ENCODE measurements at places on chromosomes 11 and 22.
A peak's percentile ranks its signal among the peaks of the same experiment; 100 is the strongest.

- DNase-seq: no peak
These were observed 181.8 kb downstream of the NAV2 start for GRCh38 chr11:19894404-19894803.

- DNase-seq: no peak
These were observed 1.7 kb upstream of the OR9G4 start for GRCh38 chr11:56750190-56750589.

GRCh38 chr11:130762638-130763037 lies 153.6 kb downstream of the SNX19 start:
- DNase-seq: no peak

GRCh38 chr11:66421492-66422205 lies 814 bp downstream of the NPAS4 start:
- DNase-seq: peak; percentile 98

DNA sequence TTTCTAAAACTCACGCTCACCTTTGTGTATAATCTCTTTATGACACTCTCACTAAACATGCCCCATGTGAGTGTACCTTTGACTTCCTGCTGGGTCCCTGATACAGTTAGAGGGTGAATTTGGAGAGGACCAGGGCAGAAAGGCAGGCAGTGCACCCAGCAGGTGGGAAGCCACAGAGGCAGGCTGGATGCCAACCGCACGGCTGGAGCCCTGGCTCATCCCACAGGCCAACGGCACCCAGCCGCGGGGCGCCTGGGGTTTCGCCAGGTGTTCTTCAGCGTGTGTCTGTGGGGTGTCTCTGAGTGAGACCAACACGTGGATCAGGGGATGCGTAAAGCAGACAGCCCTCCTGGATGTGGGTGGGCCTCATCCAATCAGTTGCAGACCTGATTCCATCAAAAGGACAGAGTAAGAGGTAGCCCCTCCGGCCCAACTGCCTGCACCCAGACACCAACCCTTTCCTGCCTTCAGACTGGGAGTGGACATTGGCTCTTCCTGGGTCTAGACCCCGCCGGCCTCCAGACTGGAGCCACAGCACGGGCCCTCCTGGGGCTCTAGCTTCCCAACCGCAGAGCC lies 51.6 kb downstream of the DHCR7 start:
- DNase-seq: no peak

DNA sequence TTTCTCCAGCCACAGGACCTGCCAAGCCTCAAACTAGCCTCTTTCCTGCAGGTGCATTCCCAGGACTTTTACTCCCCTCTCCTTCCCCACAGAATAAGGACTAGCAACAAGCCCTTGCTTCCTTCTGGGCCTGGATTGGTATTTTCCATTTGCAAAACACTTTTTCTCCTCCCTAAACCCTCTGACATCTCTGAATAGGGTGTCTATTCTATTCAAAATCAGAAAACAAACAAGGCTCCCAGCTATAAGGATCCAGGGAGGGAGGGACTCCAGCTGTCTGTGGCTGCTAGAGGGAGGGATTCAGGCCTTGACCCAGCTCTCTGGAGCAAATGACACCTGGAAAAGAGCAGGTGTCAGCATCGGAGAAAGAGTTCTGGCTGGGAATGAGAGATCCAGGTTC lies 168.5 kb upstream of the BDNF start:
- DNase-seq: no peak

DNA sequence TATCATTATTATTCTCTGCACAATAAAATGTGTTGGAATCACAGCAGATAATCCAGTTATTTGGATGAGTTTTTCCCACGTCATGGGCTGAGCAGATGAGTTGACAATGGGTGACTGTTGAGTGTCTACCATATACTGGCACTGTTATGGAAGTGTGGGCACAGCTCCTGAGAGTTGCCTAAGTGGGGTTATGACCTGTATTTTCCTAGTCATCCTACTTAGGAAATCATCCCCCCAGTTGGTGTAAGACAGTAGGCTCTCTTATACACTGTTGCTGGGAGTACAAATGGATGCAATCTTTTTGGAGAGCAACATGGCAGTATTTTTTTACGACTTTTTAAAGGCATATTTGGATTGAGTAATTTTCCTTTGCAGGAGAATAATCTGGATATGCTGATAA lies 66.4 kb downstream of the TRAF6 start:
- no peak for DNase-seq

GRCh38 chr11:124644426-124645280 lies 22.0 kb downstream of the TBRG1 start:
- DNase-seq: peak; percentile 60

- DNase-seq: no peak
These were observed 22.8 kb upstream of the HMOX1 start for GRCh38 chr22:35357883-35358621.

DNA sequence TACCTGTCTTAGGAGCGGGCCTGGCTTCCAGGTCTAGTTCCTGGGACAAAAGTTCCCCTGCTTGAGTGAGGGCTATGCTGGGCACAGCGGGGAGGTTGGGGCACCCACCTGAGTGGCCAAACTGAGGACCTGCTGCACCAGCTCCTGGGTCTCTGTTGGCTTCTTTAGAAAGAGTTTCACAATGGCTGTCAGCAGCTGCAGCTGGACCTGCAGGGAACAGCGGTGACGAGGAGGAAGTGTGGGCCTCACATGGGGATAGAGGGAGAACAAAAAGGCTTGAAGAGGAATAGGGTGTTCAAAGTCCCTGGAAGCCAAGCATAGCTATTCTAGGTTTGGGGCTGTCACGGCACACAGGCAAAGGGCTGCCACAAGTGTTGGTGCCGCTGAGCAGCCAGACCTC lies 26.7 kb upstream of the RASL10A start:
- DNase-seq: no peak

DNA sequence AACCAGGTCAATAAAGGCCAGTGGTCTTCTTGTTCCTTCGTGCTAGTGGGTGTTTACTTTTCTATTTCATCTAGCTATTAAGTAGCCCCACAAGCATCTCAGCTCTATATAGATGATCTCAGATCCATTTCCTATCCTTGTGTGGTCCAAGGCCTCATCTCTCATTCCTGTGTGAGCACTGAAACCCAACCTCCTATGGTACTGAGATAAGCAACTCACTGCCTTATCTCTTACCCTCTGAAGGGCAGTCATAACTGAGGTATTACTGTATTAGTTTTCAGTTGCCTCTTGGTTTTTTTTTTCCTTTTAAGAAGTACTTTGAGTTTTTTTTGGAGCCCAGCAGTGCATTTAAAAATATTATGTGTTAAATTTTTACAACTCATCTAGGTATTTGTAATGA lies 28.3 kb downstream of the ACER3 start:
- no peak for DNase-seq

GRCh38 chr11:17646451-17647145 lies 72.8 kb upstream of the MYOD1 start:
- no peak for DNase-seq

GRCh38 chr11:104995001-104995408 lies 26.6 kb upstream of the CASP4 start:
- DNase-seq: no peak
